Activated CD8-positive, alpha-beta T cell treated with anti-CD3 and anti-CD28 coated beads for 36 hours (primary cell): ENCODE measurements at places on chromosomes 6 and 20. TPM values are rescaled to one million over a fixed set of nuclear protein-coding genes. Genes with fewer than 3 reads are reported as not detected.

GRCh38 chr6:143575440-143575839, 63.9 kb upstream of the FUCA2 start:
- peaks cover 5% of the 10 kb centered on the region for H3K4me1 ChIP-seq
- peak; percentile 61 for DNase-seq
- H3K27me3 ChIP-seq, result no peaks in the 10 kb centered on the region
- no peaks in the 10 kb centered on the region for H3K36me3 ChIP-seq

- no peak overlapping the region for H3K27ac ChIP-seq
- H3K36me3 ChIP-seq, result peaks cover 36% of the 10 kb centered on the region
- H3K27me3 ChIP-seq, result no peaks in the 10 kb centered on the region
- peak overlapping the region; percentile 89 for H3K4me3 ChIP-seq
- no peak for DNase-seq
These were observed 1.4 kb downstream of the KIFC1 start for GRCh38 chr6:33392979-33393378.

- peaks cover 20% of the 10 kb centered on the region for H3K27me3 ChIP-seq
- no peaks in the 10 kb centered on the region for H3K36me3 ChIP-seq
- no peak for DNase-seq
- H3K4me3 ChIP-seq, result no peak overlapping the region
- no peak overlapping the region for H3K27ac ChIP-seq
- no peaks in the 10 kb centered on the region for H3K4me1 ChIP-seq
These were observed 45.2 kb upstream of the CTAGE9 start for GRCh38 chr6:131756039-131756438.

The OR2B6 gene
- not detected for total RNA-seq

DNA sequence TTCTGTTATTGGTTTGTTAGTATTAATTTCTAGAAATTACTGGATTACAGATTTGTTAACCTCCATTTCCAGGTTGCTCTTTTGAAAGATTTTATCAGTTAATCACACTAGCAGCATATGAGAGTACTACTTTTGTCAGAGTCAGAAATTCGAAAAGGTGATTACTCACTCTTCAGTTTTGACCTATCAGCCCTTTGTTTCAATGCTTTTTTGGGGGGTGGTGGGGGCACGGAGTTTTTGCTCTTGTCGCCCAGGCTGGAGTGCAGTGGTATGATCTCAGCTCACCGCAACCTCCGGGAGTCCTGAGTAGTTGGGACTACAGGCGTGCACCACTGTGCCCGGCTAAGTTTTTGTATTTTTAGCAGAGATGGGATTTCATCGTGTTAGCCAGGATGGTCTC, 149.2 kb downstream of the JARID2 start:
- H3K4me3 ChIP-seq, result no peak overlapping the region
- no peak overlapping the region for H3K27ac ChIP-seq
- no peaks in the 10 kb centered on the region for H3K27me3 ChIP-seq
- no peak for DNase-seq
- H3K4me1 ChIP-seq, result peaks cover 61% of the 10 kb centered on the region
- H3K36me3 ChIP-seq, result peaks cover 17% of the 10 kb centered on the region

DNA sequence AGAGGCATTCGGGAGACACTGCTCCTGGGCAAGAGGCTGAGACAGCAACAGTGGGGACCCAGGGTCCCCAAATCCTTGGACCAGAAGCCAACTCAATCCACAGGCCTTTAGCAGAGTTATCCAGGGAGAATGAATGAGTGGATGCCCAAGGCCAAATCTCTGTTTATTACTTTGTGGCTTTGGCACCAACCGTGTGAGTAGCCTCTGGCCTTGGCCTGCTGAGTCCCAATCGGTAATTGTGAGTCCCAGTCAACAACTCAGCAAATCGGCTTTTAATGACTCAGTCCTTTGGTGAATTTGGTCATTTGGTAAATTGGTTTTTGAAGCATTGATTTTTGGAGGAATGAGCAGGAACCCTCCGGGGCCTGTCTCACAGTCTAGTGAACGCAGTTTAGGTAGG, 29.1 kb upstream of the ECI2 start:
- H3K27me3 ChIP-seq, result peaks cover 5% of the 10 kb centered on the region
- H3K36me3 ChIP-seq, result no peaks in the 10 kb centered on the region
- H3K4me1 ChIP-seq, result no peaks in the 10 kb centered on the region
- H3K27ac ChIP-seq, result no peak overlapping the region
